ENCODE measurements at places on chromosomes 16 and 17.

- no peak for DNase-seq
Observed at GRCh38 chr16:64910356-64910755, 211.5 kb downstream of the CDH11 start.

- no peak for DNase-seq
Observed at GRCh38 chr16:4515611-4516233, 22.9 kb downstream of the CDIP1 start.

DNA sequence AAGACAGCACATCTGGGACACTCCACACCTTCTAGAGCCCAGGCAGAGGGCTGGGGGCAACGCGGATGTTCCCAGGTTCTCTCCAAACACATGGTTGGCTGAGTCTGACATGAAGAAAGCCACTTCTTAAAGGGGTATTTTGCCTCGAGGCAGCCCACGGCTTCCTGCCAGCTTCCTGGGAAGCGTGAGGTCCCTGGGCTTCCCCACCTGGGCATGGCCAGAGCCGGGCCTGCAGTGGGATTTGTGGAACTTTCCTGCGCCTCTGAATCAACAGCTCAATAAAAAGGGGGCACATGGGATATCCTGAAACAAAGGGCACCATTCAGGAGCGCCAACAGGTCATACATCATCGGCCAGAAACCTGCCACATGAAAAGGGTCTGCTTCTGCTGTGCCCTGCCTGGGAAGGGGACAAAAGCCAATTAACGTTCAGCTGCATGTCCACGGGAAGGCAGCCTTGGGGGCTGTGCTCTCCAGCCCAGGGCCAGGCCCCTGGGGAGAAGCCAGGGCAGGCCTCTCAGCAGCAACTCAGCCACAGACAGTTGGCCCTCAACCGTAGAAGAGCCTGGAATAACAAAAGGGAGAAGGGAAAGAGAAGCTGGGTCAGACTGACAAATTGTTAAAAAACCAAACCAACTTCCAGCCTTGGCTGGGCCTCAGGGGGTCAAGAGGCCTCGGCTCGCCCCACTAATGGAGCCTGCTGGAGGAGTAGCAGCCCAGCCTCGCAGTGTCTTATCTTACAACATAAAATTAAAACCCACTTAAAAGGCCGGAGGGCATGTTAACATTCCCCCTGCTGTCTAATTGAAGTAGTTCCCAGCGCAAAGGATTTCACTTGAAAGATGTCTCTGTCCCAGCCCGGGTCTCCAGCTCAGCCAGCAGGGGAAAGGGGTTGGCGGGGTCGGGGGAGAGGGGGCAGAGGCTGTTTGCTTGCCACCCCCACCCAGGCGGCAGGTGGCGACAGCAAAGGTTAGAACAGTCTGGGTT lies 34.2 kb downstream of the TBX4 start:
- DNase-seq: no peak

- no peak for DNase-seq
Observed at GRCh38 chr17:14203388-14203787, 33.3 kb downstream of the CDRT15 start.

GRCh38 chr17:72771734-72772133 lies 320.8 kb downstream of the SLC39A11 start:
- DNase-seq: no peak
